ENCODE measurements at places on chromosomes 2 and 18.
A peak's percentile ranks its signal among the peaks of the same experiment; 100 is the strongest.

DNA sequence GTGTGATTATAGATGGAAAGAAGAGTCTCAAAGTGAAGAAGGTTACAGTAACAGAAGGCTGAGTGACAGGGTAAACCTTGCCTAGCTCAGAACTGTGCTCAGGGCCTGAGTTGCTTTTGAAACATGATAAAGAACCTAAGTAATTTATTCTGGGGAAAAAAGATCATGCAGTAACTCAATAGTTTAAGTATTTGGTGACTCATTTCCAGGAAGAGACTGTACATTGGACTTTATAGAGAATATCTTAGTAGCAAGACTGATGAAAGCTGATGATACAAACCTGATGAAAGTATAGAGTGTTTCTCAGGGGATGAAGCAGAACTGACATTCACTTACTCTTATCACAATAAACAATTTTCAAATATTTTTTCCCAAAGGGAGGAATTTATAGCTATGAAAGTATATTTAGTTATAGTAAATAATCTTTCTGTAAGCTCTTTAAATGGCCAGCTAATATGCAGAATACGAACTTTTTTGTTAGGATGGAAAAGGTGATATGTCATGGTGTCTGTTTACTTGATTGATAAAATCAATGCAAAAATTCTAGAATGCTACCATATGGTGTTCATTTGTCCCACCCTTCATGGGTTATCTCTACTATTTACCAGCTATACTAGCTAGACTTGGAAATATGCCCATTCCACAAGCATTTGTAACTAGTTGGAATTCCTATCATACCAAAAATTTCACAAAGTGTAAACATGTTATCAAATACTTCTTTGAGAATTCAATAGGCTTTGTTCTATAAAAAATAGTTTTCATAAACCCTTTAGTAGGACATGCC lies 1265.5 kb upstream of the ACVR2A start:
- peak; percentile 75 for DNase-seq

DNA sequence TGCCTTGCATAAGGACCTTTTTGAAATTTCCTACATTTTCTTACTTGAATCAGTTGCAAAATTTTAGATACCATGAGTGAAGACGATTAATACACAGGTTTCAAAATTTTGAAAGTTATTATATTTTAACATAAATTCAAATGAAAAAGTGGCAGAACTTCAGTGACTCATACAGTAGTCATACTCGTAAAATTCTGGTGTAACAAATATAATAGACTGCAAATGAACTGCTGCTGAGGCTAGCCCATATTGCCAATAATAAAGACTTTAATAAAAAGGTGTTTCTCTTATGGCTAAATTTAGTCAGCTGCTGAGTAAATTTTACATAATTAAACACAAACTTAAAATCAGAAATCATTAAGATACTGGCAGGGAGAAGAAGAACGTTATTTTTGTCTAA lies 36.9 kb downstream of the MSH6 start:
- DNase-seq: no peak

DNA sequence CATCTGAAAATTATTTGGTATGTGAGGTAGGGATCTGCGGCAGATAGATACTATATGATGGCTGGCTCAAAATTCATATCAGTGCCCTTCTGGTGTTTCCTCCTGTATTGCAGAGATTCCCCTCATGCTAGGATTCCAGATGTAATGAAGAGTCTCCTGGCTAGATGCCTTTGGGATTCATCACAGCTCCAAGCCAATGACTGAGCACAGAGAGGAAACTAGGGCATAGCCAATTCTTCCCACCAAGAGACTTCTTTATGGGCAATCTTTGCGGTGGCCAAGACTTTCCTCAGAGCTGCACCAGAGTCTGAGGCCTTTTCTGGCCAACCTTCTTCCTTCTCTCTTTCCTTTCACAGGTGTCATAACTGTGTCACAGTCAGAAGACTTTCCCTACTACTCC lies 25.5 kb upstream of the CIB4 start:
- DNase-seq: no peak

- DNase-seq: no peak
Observed at GRCh38 chr18:80077873-80078272, 31.2 kb upstream of the ADNP2 start.

GRCh38 chr18:21057112-21057511 lies 54.5 kb downstream of the ROCK1 start:
- DNase-seq: no peak

DNA sequence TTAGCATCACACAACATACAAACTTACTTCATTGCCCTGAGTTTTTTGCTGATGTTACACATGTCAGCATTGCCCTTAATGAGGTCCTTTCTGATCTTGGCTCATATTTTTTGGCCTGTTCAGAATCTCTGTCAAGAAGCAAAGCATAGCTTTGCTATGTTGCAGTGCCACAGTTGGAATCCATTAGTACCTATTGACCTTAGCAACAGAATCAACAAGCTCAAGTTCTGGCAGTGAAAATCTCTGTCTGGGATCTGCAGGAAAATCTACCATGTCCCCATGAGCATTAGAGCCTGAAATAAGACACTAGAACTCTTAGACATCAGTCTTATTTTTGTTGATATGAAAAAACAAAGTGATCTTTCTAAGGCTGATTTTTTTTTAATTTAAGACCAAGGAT lies 105.6 kb upstream of the FHL2 start:
- DNase-seq: no peak

GRCh38 chr2:20156836-20157192 lies 68.1 kb downstream of the SDC1 start:
- DNase-seq: no peak

DNA sequence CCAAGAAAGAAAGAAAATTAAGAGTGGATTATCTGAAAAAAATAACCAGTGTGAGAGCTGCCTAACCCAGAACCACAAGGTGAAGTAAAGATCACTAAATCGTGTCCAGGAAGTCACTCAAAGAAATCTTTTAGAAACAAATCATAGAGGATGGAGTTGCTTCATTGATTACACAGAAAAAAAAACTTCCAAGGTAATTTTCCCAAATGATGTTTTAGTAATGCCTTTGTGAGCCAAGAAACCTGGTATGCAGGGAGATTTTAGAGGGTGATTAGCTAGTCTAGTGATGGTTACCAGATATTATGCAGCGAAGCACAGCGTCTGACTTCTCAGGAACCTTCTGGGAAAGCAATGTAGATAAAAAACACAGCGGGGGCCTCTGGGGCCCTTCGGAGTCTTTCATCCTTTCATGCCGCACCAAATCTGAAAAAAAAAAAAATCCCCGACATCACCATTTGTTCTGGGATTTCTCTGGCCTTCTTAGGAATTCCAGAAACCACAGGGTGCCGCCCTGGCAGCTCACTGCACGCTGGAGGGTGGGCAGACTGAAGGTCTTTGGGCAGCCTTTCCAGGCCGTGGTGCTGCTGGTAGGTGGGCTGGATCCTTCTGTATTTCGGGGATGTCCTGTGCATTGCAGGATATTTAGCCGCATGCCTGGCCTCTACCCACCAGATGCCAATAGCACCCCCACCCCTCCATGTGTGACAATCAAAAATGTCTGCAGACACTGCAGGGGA lies 17.3 kb downstream of the ALPK2 start:
- no peak for DNase-seq

GRCh38 chr2:150520033-150520432 lies 32.6 kb upstream of the RND3 start:
- no peak for DNase-seq

DNA sequence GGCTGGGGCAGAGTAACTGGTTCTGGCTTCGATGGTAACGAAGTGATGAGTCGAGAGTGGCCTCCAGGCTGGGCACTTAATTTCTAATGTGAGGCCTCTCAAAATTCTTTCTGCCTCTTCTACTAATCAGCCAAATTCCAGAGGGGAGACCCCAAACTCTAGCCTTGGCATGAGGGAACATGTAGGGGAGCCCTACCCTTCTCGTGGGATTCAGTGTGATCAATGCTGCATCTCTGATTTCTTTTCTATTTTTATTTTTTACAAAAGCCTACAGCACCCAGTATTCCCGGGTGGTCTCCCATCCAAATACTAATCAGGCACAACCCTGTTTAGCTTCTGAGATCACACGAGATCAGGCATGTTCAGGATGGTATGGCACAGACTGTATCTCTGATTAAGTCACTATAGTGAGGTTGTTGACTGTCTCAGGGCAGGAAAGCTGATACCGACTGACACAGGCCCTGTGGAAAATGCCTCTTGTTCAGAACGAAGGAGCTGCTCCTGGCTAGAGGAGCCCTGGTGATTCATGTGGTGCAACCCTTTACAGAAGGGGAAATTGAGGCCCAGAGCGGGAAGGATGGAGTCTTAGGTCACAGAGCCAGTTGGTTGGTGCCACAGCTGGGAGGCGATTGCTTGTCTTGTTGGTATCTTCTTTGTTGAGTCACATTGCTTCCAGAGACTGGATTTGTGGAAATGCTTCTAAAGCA lies 126.3 kb upstream of the HS6ST1 start:
- no peak for DNase-seq

- DNase-seq: no peak
Observed at GRCh38 chr18:25724121-25724520, 366.3 kb downstream of the SS18 start.

- DNase-seq: no peak
Observed at GRCh38 chr2:48459921-48460320, 70.0 kb upstream of the STON1 start.

DNA sequence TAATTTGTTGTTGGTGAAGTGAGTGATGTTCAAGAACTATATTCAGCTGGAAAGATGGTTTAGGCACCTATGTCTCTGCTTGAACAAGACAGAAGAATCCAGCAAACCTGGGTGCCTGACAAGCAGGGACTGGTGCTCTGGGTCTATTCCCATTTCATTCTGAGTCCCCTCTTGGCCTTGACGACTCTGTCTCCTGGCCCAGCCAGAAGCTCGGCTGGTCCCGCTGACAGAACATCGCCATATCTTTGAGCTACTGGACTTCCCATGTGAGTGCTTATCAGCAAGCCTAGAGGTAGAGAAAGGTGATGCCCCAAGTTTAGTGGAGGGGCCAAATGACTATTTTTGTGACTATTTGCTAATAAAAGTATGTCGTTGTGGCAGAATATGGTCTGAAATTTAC lies 48.2 kb downstream of the SDC1 start:
- DNase-seq: no peak

DNA sequence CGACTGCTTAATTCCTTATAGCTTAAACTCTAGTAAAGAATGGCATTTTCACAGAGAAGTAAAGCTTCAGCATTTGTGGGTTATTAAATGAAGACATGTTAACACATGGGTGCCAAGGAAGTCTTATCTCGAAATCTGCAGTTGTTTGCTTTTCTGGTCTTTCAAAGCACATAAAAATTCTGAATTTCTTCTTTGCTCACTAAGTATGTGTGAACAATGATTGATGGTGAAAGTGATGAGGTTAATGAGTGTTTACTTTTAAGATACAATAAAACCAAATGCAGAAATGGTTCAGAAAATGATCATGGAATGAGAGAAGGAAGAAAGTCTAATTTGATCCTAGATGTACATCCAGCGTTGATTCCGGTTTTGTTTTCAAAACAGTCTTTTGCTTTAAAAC lies 234.6 kb upstream of the RAB12 start:
- no peak for DNase-seq

DNA sequence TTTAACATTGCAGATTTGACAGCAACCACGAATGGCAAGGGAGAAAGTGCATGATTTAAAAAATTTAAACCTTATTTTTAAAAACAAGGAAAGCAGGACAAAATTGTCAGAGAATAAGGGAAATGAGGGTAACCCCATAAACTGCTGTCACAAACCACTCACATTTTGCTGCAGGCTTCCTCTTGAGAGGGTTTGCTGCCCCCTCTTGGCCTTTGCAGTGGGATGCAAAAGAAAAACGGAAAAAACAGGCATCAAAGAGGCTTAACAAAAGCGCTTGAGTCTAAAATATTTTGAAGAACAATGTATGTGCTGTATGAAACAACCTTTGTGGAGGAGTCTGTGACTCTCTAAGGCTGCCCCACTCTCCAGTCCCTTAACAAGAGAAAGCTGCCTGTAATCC lies 91.6 kb downstream of the TMX3 start:
- peak; percentile 51 for DNase-seq

DNA sequence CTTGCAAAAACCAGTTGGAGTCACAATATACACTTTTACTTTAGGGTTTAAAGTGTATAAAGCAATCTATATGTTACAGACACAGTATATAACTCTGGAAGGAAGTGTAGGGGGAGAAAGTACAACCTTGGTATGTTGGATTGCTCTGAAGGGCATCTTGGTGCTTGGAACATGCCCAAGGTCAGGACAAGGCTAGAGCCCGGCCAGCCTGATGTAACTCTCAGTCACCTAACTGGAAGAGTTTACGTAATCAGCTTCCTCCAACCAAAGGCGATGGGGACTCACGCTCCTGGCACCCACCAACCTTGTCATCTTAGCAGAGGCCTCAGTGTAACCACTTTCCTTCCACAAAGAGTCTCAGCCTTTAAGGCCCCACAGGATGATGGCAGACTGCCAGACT lies 181.1 kb upstream of the ACAA2 start:
- DNase-seq: no peak

DNA sequence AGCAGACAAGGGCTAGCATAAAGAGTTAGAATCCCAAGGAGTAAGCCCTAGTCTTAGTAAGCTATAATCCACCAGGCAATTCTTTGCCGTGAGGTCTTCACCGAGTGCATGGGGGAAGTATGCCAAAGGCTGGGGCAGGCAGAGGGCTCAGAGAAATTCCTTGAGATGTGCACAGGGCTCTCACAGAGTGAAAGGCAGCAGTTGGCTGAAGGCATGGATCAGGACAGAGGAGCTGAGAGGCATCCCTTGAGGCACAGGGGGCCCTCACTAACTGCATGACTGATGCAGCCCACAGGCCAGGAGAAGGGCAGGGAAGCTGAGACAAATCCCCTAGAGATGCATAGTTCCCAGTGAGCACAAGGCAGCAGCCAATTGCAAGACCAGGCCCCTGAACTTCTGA lies 34.1 kb downstream of the PTH2R start:
- DNase-seq: no peak

- DNase-seq: peak; percentile 11
Observed at GRCh38 chr2:199019898-199020507, 437.7 kb downstream of the SATB2 start.

- no peak for DNase-seq
Observed at GRCh38 chr2:40374543-40375240, 77.2 kb downstream of the SLC8A1 start.

- no peak for DNase-seq
Observed at GRCh38 chr2:30034052-30034775, 112.6 kb upstream of the YPEL5 start.

- no peak for DNase-seq
Observed at GRCh38 chr2:226730481-226730880, 69.1 kb downstream of the IRS1 start.

All from fibroblast of skin of left biceps (primary cell).